Ascending aorta (tissue), 2 donors: ENCODE measurements at places on chromosomes 7 and 10. TPM values are rescaled to one million over a fixed set of nuclear protein-coding genes. Genes with fewer than 3 reads are reported as not detected.
A peak's percentile ranks its signal among the peaks of the same experiment; 100 is the strongest.

DNA sequence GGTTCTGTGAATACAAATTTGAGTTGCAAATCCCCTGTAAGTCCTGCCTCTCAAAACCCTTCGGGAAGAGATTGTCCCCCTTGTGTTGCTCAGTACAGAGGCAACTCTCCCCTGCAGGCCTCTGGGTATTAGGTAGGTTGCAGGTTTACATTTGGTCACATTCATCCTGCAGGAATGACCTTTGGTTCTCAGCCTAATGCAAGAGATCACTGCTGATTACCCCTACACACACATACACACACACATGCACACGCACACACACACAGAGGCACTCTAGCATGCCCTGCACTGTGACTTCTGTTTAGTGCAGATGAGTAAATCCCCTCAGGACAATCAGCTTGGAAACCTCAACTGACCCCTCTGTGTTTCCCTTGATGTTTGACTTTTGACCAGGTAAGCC, 69.2 kb downstream of the C10orf67 start:
- no peak for DNase-seq

- DNase-seq, result no peak
Observed at GRCh38 chr10:21261842-21262294, 263.6 kb downstream of the SKIDA1 start.

DNA sequence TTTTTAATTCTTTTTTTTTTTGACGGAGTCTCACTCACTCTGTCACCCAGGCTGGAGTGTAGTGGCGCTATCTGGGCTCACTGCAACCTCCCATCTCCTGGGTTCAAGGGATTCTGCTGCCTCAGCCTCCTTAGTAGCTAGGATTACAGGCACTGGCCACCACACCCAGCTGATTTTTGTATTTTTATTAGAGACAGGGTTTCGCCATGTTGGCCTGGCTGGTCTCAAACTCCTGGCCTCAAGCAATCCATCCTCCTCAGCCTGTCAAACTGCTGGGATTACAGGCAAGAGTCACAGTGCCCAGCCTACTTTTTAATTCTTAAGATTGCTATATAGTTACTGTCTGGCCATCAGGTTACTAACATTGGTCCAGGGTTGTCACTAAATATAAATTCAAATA, 59.6 kb downstream of the ZNF277 start:
- DNase-seq, result no peak

- DNase-seq, result no peak
Observed at GRCh38 chr7:142796501-142797390, 26.0 kb downstream of the PRSS2 start.

GRCh38 chr7:55127135-55127551, 108.3 kb downstream of the EGFR start:
- no peak for DNase-seq

GRCh38 chr7:102450242-102450641, 14.4 kb downstream of the ALKBH4 start:
- DNase-seq, result no peak

- peak; percentile 75 for DNase-seq
Observed at GRCh38 chr10:3886641-3887251, 101.7 kb upstream of the KLF6 start.

Gene GIMAP1
- 21.2 TPM for total RNA-seq

Gene ADRA2A
- 23.5 TPM for total RNA-seq

Gene NPTX2
- 44.2 TPM for total RNA-seq
